Caudate nucleus (tissue), 63 donors: ENCODE measurements at places on chromosomes 7 and 10.

DNA sequence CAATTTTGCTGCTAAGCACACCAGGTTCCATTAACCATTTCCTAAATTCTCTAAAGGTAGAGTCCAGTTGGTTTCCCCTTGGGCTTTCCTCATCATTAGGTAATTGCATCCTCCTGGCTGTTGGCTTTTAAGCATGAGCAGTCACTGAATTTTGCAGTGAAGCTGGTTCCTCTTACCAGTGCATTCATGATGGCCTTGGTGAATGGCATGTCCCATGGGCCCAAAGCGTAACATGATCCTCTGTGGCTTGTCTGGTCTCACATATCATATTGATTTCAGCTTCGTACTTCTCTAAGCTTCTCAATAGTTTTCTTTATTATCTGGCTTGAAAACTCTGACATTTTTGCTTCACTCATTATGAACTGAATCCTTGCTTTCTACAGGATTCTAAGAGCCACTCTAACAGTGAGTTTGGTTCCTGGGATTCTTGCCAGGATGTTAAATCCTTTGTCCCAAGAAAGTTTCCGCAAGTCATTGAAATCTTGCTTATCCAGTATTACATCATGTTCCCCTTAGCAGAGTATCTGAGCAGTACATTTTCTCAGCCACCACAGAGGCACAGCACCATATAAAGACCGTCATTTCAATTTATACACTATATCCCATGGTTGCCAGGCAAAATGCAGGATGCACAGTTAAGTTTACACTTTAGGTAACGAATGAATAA, 134.2 kb downstream of the PTN start:
- DNase-seq: no peak

GRCh38 chr10:123538401-123539320, 127.5 kb upstream of the GPR26 start:
- no peak for DNase-seq

DNA sequence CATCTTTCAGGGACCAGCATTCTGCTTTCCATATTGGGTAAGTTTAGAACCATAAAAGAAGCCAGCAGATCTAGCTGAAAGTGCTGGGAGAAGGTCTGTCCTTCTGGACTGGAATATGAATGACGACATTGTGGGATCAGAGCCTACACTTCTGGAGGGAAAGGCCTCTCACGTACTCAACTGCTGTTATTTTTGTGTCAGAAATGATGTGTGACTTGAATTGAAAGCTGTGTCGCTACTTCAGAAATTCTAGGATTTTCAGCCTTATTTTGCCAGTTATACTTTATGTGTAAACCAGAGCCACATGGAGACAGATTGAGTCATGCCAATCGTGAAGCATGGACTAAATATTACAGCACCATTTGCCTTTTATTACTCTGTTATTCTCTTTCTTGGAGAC, 231.0 kb downstream of the KIAA1217 start:
- DNase-seq: no peak

DNA sequence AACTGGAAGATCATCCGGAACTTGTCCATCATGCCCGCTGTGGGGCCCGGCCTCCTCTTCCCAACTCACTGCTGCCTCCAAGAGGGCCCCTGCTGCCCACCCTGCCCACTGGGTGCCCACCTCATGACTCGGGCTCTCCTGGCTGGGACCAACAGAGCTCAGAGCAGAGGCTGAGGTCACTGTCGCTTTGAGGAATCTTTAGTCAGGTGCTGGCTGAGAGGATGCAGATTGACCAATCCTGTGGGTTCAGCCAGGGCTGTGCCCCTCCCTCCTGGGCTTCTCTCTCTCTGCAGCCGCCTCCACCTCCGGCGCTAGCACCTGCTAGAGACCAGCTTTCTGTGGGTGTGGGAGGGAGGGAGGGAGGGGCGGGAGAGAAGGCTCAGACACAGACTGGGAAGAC, at the start of gene CALHM1:
Gene CALHM1, minus strand, starts transcription at position 181 of the 400 bp plus-strand sequence. Its CDS starts 149 bp downstream, at position 32.
- no peak for DNase-seq

- no peak for DNase-seq
Observed at GRCh38 chr10:90718182-90718581, 139.7 kb downstream of the HTR7 start.

GRCh38 chr7:36047091-36047658, 105.9 kb upstream of the EEPD1 start:
- no peak for DNase-seq

- no peak for DNase-seq
Observed at GRCh38 chr10:62666275-62666674, 138.2 kb upstream of the ADO start.

GRCh38 chr10:123266971-123267370, 112.8 kb downstream of the BUB3 start:
- DNase-seq: no peak
